ENCODE measurements at places on chromosomes 5 and 9.

GRCh38 chr9:137720571-137721110 lies 101.8 kb downstream of the EHMT1 start:
- no peak for DNase-seq

DNA sequence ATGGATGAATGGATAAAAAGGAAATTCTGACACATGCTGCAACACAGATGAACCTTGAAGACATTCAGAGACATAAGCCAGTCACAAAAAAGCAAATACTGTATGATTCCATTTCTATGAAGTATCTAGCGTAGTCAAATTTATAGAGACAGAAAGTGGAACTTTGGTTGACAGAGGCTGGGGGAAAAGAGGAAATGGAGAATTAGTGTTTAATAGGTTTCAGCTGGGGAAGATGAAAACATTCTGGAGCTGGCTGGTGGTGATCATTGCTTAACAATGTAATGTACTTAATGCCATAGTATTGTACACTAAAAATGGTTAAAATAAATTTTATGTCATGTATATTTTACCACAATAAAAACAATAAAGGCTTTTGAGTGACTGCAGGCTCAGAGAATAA lies 24.2 kb downstream of the PPIC start:
- DNase-seq, result no peak

GRCh38 chr9:561427-561826 lies 280.1 kb upstream of the DMRT1 start:
- no peak for DNase-seq

- no peak for DNase-seq
Measured at GRCh38 chr5:157306081-157306480, 40.2 kb downstream of the CYFIP2 start.

- DNase-seq, result no peak
Measured at GRCh38 chr9:19550009-19550408, 141.2 kb downstream of the ACER2 start.

- no peak for DNase-seq
Measured at GRCh38 chr5:156475182-156476157, 148.5 kb downstream of the SGCD start.

GRCh38 chr5:179316982-179317381 lies 28.3 kb downstream of the ADAMTS2 start:
- no peak for DNase-seq

GRCh38 chr9:92077888-92078287 lies 37.3 kb downstream of the SPTLC1 start:
- no peak for DNase-seq

GRCh38 chr5:68221488-68221887 lies 5.9 kb downstream of the PIK3R1 start:
- DNase-seq, result no peak

DNA sequence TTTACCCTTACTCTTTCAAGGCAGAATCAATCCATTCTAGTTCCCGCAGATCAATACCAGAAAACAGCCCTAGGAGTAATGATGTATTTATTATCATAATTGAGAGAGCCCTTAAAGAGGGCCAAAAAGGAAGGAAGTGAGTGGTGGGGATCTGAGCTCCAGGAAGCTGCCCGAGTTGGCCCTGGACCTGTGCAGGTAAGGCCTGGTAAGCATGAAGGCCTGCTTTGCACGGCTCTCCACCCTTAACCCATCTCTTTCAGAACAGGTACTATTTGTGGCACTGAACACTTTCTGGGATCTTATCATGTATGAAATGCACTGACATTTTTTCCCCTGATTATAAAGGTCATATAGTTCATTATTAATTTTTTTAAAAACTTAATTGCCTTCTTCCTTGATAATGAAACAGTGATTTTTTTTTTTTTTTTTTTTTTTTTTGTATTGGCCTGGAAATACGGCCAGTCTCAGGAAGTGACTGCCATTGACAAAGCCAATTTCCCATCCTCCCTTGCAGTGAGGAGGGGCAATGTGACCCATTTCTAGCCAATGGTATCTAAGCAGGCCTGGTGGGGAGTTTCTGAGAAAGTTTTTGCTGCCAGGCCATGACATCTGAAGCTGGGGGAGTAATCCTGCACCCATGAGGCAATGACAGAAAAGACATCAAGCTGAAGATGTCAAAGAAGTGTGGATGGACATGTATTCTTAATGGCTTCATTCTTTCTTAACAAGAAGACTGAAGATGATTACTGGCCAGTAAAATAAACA lies 6.3 kb upstream of the MVB12B start:
- no peak for DNase-seq

GRCh38 chr5:28710360-28710759 lies 1672.0 kb upstream of the CDH9 start:
- no peak for DNase-seq

GRCh38 chr9:24258626-24259025 lies 287.1 kb downstream of the IZUMO3 start:
- DNase-seq, result no peak

GRCh38 chr5:158619083-158619788 lies 480.5 kb downstream of the EBF1 start:
- no peak for DNase-seq

- DNase-seq, result no peak
Measured at GRCh38 chr5:69265931-69266330, 31.2 kb downstream of the CDK7 start.

DNA sequence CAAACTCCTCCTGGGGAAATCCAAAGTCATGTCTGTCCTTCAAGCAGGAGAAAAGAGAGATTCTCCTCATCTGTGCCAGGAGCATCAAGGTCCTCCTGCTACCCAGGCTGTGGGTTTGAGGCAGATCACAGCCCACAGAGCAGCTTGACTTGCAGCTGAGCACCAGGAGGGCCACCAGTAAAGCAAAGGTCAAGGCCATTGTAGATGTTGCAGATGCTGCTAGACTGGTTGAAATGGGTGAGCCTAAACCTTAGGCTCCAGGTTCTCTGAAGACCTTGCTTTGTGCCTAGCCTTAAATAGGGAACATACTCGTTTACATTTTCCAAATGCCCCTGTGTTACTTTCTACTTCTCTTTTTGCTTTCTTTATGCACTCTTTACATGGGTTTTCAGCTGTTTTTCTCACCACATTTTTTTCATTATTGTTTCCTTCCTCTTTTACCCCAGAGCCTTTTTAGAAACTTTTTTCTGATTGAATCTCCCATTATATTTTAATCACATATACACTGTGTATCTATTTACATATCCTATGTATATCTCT lies at the start of gene IFNA2:
Gene IFNA2, minus strand, starts transcription at position 268 of the 540 bp plus-strand sequence. Its CDS starts 69 bp downstream, at position 199.
- no peak for DNase-seq

GRCh38 chr9:89422151-89422975 lies 75.5 kb downstream of the SEMA4D start:
- no peak for DNase-seq

- no peak for DNase-seq
Measured at GRCh38 chr5:99010294-99010693, 81.5 kb upstream of the CHD1 start.

DNA sequence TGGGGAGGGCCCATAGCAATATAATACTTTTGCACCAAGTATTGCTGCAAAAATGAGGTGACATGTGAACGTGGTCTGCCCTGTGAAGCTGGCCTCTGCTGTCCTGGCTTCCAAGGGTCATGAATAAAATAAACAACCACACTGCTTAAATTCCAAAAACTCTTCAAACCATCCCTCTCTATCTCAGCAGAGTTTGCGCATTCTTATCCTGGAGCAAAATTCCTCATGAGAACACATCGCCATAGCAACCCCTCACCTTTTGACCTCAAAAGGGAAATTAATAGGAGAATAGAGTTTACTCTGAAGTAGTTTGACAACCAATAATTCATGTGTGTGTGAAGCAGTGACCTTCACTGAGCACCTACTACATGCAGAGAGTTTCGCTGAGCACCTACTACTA lies 342.9 kb downstream of the SPOCK1 start:
- DNase-seq, result no peak

DNA sequence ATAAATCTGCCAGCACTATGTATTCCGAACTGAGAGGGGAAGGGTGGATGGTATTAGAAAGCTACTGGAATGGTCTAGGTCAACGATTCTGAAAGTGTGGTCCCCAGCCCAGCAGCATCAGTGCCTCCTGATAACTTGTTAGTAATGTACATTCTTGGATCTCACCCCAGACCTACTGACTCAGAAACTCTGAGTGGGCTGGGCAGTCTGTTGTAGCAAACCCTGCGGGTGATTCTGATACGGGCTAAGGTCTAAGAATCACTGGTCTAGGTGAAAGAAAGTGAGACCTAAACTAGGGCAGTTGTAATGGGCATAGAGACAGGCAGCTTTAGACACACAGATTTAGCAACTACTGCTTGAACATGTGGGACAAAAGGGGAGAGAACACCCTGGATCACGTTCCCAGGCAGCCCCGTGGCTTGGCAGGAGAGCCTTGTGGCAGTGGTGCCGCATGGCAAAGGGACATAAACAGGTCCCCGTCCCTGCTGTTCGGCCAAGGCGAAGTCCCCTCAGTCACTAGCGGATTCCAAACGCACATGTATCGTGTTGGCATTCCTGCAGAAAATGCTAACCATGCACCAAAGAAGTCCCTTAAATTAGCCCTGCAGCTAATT lies 216.3 kb downstream of the TTLL11 start:
- DNase-seq, result no peak

DNA sequence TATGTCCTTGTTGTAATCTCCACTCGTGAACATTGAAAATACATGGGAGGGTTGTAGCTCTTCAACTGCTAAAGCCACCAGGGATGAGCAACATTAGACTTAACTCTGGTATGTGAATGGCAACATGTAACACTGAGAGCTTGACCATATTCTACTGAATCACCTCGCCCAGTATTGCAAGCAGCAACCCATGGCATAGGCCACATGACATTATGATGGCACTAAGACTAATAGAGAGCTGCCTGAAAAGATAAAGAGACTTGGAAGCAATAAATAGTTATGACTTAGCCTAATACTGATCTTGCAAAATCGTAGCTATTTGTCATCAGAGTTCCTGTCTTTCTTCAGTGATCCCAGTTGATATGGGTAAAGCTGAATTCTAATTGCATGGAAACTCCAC lies 108.4 kb upstream of the NREP start:
- no peak for DNase-seq

- peak; percentile 58 for DNase-seq
Measured at GRCh38 chr5:142740474-142741242, 29.5 kb upstream of the ARHGAP26 start.

DNA sequence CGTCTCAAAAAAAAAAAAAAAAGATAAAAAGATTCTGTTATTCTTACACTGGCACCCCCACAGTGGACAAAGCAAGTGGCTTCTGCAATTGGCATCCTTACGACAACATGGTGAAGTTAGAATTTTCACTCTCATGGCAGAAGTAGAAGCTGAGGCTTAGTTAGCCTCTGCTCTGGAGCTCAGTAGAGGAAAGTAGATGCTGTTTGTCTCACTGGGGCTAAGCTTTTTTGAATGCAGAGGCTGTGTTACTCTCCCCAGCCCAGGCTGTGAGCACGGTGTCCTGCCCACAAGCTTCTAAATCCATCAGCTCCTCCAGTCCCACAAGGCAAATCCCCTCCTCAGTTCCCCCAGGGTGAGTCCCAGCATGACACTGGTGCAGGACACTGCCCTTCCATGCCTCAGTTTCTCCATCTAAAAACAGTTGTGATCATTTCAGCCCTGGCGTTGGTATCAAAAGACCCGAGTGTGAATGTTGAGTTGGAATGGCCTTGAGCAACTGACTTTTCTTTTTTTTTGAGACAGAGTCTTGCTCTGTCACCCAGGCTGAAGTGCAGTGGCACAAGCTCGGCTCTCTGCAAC lies 22.6 kb upstream of the PHF19 start:
- DNase-seq, result no peak

Measured in SW480 (cell line).